NCI-H69 (cell line): ENCODE measurements at places on chromosomes 11 and 22.

DNA sequence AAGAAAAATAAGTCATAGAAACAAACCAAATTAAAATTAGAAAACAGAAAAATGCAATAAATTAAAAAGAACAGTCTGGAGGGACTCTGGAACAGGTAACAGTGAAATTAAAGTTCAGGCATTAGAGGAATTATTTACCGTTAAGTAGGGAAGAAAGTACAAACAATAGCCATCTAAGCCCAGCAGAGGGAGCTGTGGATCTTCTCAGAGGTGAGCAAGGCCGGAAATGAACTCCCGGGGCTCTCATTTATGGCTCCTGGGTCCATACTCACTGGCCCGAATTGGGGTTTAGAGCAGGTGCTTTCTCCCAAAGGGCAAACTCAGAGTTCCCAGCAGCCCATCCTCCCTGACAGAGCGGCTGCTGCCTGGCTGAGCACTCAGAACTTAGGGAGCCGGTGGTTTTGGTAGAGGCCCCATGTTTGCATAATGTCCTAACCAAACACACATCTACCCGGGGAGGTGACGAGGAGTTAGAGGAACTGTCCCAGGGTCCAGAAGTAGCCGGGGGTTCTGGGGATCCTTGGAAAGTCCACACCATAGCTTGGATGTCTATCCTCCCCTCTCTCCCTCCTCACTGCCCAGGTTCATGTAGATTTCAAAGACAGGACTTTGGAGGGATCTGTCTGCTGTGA lies 87.8 kb upstream of the VPREB1 start:
- peak; percentile 84 for DNase-seq

- DNase-seq, result no peak
These were observed 444.3 kb upstream of the B3GAT1 start for GRCh38 chr11:134856056-134856971.

DNA sequence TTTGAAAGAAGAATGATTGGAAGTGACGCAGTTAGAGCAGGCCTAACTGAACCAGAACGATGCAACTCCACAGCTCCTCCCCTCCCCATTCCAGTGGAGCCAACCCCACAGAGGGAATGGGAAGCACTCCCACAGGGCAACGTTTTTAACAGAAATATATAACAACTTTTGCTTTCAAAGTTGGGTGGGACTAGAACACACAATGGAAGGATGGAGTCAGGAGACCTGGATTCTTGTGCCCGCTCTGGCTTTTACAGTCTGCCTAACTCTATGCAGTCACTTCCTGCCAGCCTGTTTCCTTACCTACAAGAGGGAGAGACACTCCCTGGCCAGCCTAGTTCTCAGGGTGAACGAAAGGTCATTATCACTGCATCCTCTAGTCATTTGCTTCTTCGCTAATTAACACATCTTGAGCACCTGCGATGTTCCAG lies 75.5 kb downstream of the PACSIN2 start:
- DNase-seq, result peak; percentile 81

DNA sequence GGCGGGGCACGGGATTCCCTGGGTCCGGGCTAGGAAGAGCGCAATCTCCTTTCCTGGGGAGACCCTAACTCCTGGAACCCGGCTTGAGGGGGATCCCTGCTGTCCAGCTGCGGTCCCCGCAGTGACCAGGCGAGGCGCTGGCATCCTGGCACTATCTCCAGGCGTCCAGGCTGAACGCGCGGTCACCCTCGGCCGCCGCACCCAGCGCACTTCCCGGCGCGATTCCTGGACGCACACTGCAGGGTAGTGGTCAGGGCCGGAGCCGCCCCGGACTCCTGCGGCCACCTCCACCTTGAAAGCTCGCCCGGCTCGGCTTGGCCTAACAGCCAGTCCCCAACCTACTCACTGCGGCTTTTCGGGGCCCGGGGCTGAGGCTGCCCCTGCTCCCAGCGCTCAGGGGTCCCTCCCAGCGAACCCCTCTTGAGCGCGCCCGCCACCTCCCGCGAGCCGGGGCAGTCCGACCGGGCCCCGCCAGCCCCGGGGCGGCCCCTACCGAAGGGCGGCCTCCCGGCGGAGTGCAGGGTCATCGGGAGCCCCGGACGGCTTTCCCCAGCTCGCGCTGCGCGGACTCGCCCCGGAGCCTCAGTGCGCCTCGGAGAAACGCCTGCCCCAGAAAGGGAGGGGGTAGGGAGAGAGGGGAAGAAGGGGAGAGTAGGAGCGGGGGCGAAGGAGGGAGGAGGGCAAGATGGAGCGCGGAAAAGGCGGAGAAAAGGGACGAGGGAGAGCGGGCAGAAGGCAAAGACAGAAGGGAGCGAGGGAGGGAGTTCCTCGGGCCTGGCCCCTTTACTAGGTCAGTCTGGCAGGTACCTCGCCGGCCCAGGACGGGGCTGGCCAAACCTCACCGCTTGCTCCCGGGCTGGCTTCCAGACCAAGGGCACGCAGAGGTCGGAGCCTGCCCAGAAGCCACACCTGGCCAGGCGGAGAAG lies 1.0 kb downstream of the POU2AF3 start:
- peak; percentile 77 for DNase-seq

- DNase-seq, result peak; percentile 99
These were observed 153.9 kb downstream of the TEAD1 start for GRCh38 chr11:12827929-12828812.

DNA sequence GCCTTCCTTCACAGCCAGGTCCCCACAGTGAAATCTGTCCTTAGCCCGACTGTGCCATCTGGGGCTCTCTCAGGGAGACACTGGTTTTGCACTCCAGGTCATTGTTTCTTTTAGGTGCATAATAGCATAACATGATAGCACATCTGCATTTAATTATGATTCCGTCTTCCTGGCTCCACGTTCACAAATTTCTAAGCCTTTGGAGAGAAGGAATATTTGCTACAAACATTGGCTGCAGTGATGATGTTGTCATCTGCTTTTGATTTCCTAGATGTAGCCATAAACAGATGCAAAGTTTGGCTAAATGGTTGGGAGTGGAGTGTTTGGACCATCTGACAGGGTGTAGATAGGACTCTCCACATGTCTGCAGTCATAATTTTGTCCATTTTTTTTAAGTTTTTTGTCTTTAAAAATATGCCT lies 12.0 kb upstream of the CAT start:
- no peak for DNase-seq

DNA sequence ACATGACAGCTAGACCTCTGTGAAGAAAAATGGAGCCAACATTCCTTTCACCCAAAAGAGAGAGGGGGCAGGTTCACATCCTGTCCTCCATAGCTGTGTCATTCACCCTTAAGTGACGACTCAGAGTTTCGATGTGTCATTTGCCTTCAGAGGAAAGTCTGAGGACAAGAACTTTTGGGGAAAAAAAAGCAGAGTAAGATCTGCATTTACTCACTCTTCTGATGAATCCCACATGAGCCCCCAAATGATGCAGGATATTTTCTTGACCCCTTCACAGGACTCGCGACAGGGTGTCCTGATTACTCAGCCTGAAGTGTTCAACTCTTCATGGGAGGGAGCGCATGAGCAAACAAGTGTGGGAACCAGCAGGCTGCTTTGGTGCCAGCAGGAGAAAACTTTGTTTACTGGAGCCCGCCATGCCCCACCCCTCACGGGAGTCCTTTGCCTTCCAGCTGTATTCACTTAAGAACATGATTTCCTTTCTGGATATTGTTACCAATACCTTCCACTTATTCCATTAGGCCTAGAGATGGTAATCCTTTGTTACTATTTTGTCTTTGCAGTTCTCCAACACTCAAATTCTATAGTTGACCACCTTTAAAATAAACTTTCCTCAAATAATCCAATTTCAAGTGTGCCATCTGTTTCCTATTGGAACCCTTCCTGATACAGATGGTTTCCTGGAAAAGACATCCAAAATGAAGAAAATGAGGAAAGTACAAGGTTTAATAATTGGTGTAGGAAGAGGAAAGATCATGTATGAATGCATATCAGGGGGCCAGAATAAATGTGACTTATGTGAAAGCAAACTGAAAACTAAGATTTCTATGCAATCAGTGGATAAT lies 729.8 kb downstream of the FAM181B start:
- DNase-seq, result peak; percentile 87

- DNase-seq, result no peak
These were observed 160.4 kb downstream of the ATG16L2 start for GRCh38 chr11:72974487-72975205.

GRCh38 chr22:28373831-28374230 lies 305.8 kb downstream of the TTC28 start:
- no peak for DNase-seq

- DNase-seq, result no peak
These were observed 132.9 kb downstream of the RASSF10 start for GRCh38 chr11:13141731-13142709.

- DNase-seq, result no peak
These were observed 4.6 kb downstream of the MDK start for GRCh38 chr11:46386005-46386578.

GRCh38 chr22:28619236-28619635 lies 60.4 kb downstream of the TTC28 start:
- no peak for DNase-seq

DNA sequence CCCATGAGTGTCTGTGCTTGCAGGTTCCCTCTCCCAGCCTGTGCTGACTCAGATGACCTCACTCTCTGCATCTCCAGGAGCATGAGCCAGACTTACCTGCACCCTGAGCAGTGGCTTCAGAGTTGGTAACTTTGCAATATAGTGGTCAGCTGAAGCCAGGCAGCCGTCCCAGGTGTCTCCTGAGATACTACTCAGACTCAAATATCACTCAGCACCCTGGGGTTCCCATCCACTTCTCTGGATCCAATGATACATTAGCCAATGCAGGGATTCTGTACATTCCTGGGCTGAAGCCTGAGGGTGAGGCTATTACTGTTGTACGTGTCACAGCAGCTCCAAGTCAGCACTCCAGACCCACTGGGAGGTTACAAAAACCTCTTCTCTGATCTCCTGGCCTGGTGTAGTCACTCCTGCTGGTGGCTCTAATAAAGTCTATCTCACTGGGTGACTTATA lies 87.8 kb upstream of the TOP3B start:
- no peak for DNase-seq

DNA sequence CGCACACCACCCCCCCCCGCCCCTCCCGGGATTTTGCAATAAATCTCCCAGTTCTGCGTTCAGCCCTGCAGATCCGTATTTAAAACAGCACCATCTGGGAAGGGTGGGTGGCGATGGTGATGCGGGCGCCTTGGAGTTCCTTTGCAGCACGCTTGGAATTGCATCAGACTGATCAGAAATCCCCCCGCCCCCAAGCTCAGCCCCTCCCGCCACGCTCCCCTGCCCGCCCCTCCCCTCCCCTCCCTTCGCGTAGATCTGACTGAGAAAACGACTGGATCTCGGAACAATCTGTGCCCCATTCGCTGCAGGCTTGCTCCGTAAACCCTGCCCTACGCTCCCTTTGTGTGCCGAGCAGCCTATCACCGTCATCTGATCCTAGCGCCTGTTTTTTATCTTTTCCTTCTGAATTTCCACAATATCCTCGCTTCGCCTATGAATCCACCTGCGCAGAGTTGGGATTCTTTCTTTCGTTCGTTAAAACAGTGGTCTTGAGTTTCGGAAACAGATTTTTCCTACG lies 18.1 kb upstream of the BDNF start:
- peak; percentile 92 for DNase-seq

GRCh38 chr11:125073616-125074483 lies 10.7 kb downstream of the SLC37A2 start:
- no peak for DNase-seq

DNA sequence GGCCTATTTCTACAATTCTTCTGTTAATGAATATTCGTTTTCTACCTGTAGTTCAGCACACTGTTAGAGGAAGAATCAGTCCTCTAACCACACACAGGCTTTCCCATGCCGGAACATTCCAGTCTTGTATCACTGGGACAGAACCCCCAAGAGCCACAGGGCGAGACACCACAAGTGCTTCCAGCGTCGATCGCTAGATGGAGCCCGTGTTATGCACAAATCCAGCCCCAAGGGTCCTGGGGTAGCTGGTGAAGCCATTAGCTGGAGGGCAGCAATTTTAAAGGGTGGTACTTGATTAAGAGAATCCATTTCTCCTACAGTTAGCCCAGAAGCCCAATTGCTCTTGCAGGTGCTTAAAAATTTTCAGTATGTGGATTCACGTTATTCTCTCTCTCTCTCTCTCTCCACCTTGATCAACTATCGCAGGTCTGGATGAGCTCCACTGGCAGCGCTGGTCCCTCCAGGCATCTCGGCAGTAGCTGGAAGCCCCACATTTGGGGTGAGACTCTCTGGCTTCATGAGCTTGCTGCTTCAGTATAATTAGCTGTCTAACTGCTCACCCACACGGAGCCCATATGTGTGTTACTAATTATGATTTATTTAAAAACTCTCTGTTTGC lies 148.2 kb upstream of the SNX19 start:
- DNase-seq, result peak; percentile 65

DNA sequence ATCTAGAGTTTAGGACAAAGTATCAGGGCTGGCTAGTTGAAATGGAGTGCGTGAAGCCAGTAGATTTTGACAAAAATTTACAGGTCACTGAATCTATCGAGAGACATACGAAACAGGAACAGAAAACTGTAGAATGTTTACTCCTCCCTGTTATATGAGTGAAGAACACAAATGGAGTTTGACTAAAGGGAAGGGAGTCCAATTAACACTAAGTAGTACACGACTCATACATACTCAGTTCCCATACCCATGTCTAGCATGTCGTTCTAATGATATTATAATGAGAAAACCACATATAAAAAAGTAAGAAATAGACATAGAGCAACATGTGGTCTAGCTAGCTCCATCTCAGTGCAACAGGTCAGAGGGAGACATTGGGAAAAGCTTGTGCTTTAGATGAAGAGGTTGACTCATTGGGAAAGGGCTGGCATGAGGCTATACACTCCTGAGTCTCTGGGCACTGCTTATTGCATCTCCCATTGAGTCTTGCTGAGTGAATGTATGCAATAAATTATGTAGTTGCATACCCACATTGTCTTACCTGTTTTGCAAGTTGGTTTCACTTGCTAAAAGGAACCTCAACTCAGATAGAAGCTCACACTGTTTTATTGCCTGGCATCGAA lies 43.5 kb downstream of the CD44 start:
- DNase-seq, result no peak

- DNase-seq, result peak; percentile 82
These were observed 8.8 kb upstream of the PDGFB start for GRCh38 chr22:39253435-39254070.

GRCh38 chr11:108559904-108560303 lies 33.7 kb downstream of the EXPH5 start:
- DNase-seq, result no peak

DNA sequence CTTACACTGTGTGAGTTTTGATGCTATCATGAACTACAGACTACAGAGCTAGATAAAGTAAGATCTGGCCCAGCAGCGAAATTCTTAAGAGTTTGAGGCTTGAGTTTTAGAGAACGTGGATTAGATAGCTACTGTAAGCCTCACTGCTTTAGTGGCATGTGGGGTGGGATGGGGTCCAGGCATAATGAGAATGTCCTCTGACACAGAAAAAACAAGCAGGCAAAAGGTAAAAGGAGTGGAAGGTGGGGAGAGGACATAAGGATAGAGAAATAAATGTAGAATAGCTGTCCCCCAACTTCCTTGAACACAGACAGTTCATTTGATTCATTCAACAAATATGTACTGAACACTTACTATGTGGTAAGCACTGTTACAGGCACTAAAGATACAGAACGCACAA lies 324.5 kb upstream of the PITPNB start:
- DNase-seq, result no peak

DNA sequence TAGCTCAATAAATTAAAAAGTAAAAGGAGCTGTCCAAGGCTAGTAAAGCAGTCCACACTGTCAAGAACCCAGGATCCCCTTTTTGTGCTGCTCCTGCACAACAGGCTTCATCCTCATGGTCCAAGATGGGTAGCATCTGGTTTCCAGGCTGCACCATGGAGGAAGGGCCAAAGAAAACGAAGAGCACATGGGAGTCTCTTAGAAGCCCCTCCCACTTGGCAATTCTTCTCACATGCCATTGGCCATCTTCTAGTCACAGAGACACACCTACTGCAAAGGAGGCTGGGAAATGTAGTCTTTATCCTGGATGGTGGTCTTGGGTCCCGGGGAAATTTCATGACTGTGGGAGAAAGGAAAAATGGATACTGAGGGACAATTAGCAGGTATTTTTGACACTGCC lies 37.8 kb downstream of the PRR5L start:
- DNase-seq, result peak; percentile 33
